ENCODE measurements at places on chromosomes 3 and 15.

DNA sequence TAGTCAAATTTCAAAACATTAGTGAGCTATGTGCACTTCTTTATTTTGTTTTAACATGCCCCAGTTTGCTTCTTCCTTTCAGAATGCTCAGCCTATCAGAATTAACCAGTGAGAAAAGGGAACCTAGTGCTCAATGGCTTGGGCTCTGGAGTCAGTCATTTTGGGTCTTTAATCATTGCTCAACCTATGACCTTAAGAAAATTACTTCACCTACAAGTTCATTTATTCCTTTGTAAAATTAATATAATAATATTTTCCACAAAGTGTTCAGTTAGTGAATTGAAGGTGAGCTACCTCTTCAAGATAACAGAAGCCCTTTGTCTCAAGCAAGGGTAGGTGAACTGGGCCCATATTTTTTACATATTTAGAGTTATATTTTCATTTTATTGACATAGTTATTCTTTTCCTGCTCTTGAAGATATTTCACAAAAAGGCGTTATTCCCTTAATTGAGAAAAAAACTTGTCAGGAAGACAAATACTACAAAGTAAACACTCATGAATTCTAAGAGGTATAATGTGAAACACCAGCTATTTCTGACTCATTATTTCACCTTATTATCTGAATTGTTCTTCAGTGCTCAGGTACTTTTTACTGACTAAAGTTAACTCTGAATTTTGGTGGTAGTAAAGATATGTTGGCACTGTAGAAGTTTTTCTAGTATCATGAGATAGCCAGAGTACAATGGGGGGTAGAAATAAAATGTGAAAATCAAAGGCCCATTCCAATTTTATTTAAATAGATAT, 415.5 kb downstream of the NAALADL2 start:
- DNase-seq, result no peak

DNA sequence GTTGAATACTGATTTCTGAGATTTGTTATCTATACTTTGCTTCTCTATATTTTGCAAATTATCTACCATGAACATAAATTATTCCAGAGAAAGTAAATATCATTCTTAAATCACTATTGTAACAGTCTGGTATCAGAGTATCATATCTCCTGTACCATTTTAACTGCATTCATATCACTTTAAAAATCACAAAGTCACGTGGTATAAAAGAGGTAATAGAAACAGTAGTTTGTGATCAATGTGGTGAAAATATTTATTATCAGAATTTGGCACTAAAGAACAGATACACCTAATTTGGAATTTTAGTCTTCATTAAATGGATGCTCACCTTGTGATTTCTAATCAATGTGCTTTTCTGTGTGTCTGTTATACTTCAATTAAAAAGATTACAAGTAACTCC, 47.8 kb downstream of the P3H2 start:
- no peak for DNase-seq

DNA sequence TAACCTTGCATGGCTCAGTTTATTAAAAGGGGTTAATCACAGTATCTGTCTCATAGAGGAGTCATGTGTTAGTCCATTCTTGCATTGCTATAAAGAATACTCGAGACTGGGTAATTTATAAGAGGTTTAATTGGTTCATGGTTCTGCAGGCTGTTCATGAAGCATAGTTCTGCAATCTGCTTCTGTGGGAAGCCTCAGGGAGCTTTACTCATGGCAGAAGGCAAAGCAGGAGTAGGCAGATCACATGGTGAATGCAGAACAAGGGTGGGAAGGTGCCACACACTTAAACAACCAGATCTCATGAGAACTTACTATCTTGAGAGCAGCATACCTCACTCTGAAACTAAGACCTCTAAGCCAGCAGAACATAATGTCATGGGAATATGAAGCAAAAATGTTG, 42.2 kb upstream of the PTX3 start:
- no peak for DNase-seq

DNA sequence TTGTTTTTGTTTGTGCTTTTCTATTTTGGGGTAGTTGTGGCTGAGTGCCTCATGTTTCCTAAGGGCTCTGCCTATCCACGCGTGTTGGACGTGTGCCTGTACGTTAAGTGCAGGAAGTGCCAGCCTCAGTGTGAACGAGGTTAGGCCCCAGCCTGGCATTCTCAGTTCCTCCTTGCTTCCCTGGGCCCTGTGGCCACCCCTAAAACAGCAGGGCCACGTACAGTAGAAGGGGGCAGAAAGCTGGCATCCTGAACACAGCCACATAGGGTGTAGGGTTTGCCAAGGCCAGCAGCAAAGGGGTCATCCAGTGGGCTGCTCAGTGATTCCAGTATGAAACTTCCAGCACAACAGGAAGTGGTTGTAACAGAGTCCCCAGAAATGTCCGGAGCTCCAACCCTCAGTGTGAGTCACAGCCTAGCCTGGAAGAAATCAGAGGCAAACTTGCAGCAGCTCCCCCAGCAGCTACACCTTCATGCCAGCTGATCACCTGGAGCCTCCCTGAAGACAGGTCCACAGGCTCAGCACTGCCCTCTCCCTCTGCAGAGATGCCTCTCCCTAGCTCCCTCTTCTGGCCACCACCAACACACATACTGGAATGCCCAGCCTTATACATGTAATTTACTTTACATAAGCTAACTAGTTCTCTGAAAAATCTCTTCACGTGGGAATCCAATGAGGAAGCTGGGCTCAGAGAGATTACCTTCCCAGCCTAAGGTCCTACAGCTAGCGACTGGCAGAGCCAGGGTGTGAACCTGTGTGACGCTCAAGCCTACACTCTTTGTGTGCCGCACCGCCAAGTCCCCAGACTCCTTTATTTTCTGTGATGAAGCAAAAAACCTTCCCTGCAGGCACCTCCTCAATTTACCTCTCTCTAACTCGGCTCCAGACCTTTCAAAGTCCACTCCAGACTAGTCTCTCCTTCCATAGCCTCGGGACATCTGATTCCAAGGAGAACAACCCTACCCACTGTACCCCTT, 26.6 kb downstream of the ILDR1 start:
- peak; percentile 66 for DNase-seq

- DNase-seq, result no peak
These were observed 13.5 kb downstream of the GUCA1C start for GRCh38 chr3:108940166-108940565.

DNA sequence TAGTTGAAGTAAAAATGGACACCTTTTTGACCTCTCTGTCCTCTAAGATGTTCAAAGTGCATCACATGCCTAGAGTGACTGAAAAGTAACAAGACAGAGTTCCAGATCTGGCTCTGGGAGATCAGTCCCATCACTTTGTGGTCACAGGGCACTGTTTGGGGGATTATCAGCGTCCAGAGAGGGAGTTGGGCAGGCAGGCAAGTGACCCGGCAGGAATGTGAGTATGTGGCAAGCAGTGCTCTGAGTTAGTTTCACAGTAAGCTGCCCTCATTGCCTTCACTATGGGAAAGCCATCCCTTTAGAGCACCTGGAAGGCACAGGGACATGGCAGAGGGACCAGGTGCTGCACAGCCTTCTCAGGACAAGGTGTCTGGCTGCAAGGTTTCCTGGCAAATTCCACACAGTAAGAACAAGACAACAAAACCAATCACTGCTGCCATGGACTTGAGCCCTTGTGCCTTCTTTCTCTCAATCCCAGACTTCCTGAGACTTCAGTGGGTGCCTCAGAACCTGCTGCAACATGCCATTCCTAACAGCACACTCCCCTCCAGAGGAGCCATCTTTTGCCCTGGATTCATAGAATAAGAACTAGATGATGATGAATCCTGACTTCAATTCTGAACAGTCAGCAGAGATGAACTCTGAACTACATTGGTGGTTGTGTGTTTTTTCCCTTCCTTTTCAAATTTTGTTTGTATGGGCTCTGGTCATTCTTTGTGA, 55.2 kb downstream of the TIPARP start:
- no peak for DNase-seq

DNA sequence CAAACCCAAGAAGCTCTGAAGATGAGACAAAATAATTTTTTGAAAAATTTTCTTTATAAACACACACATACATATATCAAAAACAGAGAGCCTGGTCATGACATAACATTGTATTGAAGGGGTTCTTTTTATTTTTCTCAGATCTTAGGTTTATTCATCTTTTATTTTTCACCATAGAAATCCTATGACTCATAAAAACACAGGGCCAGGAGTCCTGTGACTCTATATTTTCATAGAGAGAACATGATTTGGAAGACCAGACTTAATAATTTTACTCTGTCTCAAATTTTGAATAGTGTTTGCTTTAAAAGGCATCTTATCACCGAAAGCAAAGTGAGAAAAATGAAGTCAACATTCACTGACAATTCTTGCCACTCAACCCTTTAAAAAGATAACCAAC, 57.7 kb downstream of the SUCNR1 start:
- DNase-seq, result no peak

DNA sequence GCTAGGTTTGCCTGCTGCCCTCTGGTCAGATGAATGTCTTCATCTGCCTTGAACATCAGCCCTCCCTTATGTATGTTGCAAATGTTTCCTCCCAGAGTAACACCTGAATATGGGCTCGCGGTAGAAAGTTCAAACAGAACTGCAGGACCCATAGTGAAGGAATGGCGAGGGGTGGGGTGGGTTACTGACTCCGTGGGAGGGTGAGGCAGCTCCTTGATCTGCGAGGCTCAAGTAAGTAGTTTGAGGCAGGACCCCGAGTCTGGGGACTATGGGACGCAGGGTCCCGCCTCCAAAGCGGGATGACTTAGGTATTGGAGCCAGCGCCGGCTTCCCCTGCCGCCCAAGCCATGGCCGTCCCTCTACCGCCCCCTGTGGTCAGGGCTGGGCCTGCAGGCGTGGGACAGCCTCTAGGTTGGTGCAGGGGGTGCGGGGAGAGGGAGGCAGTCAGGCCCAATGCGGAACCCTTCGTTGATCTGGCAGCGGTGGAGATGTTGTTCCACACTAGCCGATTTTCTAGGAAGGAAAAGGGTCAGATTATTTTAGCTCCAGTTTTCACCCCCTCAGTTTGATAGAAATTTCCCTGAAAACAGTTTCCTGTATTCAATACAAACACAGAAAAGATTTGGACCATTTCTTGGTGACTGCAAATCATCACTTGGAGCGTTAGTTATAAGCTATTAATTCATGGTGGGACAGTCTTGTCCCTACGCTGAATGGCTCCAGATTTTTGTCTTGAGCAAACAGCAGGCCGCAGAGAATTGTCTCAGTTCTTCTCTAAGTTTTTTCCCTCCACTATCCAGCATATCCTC, 72.3 kb downstream of the CORO2B start:
- DNase-seq, result peak; percentile 66

GRCh38 chr3:123291404-123291803, 89.7 kb downstream of the SEC22A start:
- DNase-seq, result no peak

DNA sequence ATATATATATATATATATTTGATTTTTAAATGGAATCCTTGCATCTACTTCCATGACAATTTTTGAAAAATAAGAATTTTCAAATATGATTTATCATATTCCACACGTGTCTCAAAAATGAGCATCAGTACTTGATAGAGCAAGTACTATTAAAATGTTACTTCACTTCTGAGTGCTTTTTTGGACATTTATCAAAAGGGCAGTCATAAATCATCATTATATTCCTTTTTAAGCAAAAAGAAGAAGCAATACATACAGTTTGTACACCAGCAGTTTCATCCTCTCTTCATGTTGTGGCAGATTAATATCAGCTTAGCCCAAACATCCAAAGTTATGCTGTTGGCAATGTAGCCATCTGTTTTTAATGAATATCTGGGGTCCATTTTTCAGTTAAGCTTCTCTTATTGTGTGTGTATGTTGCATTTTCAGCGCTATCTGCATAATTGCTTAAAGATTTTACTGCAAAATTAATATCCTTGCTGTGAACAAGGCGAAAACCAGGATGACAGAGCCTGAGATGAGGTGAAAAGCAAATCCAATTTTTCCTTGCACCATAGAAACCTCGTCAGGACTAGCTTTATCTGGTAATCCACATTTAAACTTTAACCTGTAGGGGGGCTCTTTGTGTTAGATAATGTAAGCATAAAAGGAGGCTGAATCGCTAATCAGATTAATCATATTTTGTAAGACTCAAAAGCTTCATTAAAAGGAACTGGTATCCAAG, 604.9 kb upstream of the AGTR1 start:
- no peak for DNase-seq

- peak; percentile 74 for DNase-seq
These were observed 88.7 kb upstream of the EPHB3 start for GRCh38 chr3:184472723-184473428.

DNA sequence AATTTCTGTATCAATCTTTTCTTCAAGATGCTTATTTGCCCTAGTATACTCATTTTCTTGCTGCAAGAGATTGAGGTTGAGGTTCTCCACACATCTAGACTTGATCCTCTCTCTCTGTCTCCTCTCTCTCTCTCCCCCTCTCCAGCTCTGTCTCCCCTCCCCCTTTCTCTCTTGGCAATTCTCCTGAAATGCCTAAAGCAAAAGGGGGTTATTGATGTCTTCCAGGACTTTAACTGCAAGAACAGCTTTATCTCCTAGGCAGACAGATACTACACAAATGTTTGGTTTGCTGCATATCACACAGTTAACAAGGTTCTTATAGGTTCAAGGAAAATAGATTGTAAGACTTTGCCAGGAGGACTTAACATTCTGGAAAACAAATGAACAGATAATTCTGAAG, 52.1 kb downstream of the TMEM212 start:
- no peak for DNase-seq

DNA sequence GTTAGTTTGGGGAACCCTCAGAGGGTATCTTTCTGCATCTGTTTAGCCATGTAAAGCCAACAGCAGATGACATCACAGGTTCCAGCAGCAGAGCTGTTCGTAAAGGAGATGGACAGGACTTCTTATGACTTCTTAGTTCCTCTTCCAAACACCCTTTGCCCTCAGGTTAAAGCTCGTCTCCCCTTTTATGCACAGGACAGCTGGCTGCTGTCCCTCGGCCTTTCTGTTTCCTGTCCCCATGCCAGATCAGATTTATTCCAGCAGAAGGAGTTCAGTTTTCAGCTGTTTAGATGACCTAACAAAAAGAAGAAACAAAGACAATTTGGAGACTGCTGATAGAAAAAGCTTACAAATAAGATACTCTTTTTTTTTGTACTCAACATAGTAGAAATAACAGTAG, 45.1 kb downstream of the SEC22A start:
- no peak for DNase-seq

DNA sequence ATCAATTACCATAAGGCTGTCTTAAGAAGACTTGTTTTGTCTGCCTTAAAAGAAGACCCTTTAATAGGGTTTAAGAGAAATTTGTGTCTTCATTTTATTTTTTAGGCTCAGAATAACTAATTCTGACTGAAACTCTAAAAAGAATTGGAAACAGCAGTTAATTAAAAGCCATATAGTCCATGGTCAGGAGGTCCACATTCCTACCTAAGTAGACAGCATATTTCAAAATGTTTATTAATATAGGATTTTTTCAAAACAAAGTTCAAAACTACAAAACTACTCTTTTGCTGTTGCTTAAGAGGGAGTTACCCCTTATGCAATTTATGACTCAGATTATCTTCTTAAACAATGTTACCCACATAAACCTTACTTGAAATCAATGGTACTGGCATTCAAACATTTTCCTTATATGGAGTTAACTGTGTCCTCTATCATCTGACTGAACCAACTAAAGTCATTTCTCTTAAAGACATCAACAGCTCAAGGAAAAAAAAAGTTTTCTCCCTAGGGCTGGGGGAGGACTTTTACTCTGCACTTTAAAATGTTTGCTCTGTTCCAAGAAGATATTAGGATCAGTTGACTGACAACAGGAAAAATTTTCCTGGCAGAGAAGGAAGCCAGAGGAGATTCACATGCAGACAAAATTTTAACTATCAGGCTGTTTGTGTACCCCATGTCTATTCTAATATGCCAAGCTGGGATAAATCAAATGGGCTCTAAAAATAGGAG, 56.8 kb upstream of the NANOGP8 start:
- no peak for DNase-seq
